Activated CD4-positive, alpha-beta T cell treated with anti-CD3 and anti-CD28 coated beads, Interleukin-2, amount 10 ng/mL, durations not matched to agents 24 days and 14 days (primary cell): ENCODE measurements at places on chromosomes 5 and 9. TPM values are rescaled to one million over a fixed set of nuclear protein-coding genes. Genes with fewer than 3 reads are reported as not detected.

RASGEF1C gene
- total RNA-seq = not detected in 2 replicates

CHSY3 gene
- not detected in 2 replicates for total RNA-seq

CTXN3 gene
- total RNA-seq = not detected in 2 replicates

FAM53C gene
- 24.1 and 27.1 TPM in 2 replicates for total RNA-seq

PCDHGA8 gene
- 0.02 and 0.09 TPM in 2 replicates for total RNA-seq

FOXD1 gene
- 0.09 and 0.14 TPM in 2 replicates for total RNA-seq

CBY3 gene
- total RNA-seq = 0.45 and 0.63 TPM in 2 replicates

HTR1A gene
- total RNA-seq = not detected in 2 replicates

INSL6 gene
- total RNA-seq = not detected in 2 replicates

CER1 gene
- not detected in 2 replicates for total RNA-seq

KCNV2 gene
- total RNA-seq = not detected in 2 replicates
